Progenitor cell of endocrine pancreas (in vitro differentiated cells): ENCODE measurements at places on chromosomes 2 and 18. TPM values are rescaled to one million over a fixed set of nuclear protein-coding genes. Genes with fewer than 3 reads are reported as not detected.

DTNA gene
- 25.4 and 34.0 TPM in 2 replicates for total RNA-seq

GCG gene
- 92.9 and 128 TPM in 2 replicates for total RNA-seq

NOSTRIN gene
- total RNA-seq = 4.0 and 4.3 TPM in 2 replicates

DPP10 gene
- total RNA-seq = 44.6 and 44.9 TPM in 2 replicates

FOXI3 gene
- total RNA-seq = 0.57 and 0.98 TPM in 2 replicates

ADAM23 gene
- total RNA-seq = 16.0 and 19.9 TPM in 2 replicates

MGAT4A gene
- total RNA-seq = 33.5 and 37.6 TPM in 2 replicates

SLC40A1 gene
- total RNA-seq = 14.6 and 15.8 TPM in 2 replicates

MAPK4 gene
- total RNA-seq = 14.8 and 16.3 TPM in 2 replicates

LIMS3 gene
- total RNA-seq = 0.93 and 1.3 TPM in 2 replicates

IHH gene
- 17.3 and 24.1 TPM in 2 replicates for total RNA-seq

EIF2AK2 gene
- total RNA-seq = 34.7 and 36.5 TPM in 2 replicates

FASTKD2 gene
- total RNA-seq = 28.3 and 28.6 TPM in 2 replicates

GAL3ST2 gene
- total RNA-seq = 0.51 and 0.84 TPM in 2 replicates

ALK gene
- 0.11 TPM in 1 of 2 replicates, not detected in the other for total RNA-seq

GPBAR1 gene
- total RNA-seq = 9.1 and 9.7 TPM in 2 replicates

KLHL30 gene
- total RNA-seq = 0.07 and 0.13 TPM in 2 replicates

HOXD13 gene
- not detected in 2 replicates for total RNA-seq

ANKRD53 gene
- total RNA-seq = 3.7 and 5.4 TPM in 2 replicates

LYG1 gene
- 3.3 and 3.4 TPM in 2 replicates for total RNA-seq

TUBA3E gene
- not detected in 2 replicates for total RNA-seq

TRAK2 gene
- 17.9 and 18.2 TPM in 2 replicates for total RNA-seq

VIT gene
- total RNA-seq = not detected in 2 replicates

RHBDD1 gene
- total RNA-seq = 31.0 and 32.7 TPM in 2 replicates

TUBA3D gene
- total RNA-seq = not detected in 2 replicates

POTEE gene
- total RNA-seq = 3.3 and 4.7 TPM in 2 replicates

MBP gene
- total RNA-seq = 38.4 and 39.0 TPM in 2 replicates
